ENCODE measurements at places on chromosomes 5 and 9. TPM values are rescaled to one million over a fixed set of nuclear protein-coding genes. Genes with fewer than 3 reads are reported as not detected.

The C5orf46 gene
- 5.2 TPM for total RNA-seq

The CEL gene
- total RNA-seq: 0.06 TPM

DNA sequence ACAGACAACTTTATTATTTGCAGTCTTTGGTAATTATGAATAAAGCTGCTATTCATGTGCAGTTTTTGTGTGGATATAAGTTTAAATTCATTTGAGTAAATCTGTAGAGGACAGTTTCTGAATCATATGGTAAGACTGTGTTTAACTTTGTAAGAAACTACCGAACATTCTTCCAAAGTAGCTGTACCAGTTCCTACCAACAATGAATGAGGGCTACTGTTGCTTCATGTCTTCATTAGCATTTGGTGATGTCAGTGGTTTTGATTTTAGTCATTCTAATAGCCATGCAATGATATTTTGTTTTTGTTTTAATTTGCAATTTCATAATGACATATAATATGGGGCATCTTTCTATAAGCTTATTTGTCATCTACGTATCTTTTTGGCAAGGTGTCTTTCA, 501.3 kb upstream of the RORB start:
- no peak for DNase-seq

DNA sequence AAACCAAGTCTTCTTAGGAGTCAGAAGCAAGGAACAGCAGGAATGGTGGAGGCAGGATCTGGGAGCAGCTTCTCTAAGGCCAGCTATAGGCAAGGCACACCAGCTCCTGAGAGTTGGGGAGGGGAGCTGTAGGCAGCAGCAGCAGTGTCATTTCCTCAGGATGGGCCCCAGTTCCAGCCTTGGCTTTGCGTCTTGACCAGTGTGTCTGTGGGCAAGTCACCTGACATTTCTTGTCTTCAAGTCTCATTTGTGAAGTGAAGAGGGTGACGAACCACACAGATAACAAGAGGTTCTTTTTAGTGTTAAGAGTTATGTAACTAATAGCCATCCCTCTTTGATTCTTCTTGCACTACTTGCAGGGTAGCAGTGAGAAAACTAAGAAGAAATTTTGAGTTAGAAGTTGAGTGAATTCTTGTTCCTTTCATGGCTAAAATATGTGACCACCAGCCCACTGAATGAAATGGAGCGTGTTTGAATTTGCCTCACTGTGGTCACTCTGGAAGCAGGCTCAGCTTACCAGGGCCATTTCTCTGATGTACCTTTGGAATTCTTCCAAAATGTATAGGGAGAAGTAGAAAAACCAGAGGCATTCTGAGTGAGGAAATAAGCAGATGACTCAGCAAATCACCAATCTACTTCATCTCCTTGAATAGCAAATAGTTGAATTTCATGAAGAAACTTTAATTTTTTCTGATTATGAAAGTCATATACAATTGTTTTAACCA, 42.4 kb downstream of the RHOBTB3 start:
- peak; percentile 83 for DNase-seq

DNA sequence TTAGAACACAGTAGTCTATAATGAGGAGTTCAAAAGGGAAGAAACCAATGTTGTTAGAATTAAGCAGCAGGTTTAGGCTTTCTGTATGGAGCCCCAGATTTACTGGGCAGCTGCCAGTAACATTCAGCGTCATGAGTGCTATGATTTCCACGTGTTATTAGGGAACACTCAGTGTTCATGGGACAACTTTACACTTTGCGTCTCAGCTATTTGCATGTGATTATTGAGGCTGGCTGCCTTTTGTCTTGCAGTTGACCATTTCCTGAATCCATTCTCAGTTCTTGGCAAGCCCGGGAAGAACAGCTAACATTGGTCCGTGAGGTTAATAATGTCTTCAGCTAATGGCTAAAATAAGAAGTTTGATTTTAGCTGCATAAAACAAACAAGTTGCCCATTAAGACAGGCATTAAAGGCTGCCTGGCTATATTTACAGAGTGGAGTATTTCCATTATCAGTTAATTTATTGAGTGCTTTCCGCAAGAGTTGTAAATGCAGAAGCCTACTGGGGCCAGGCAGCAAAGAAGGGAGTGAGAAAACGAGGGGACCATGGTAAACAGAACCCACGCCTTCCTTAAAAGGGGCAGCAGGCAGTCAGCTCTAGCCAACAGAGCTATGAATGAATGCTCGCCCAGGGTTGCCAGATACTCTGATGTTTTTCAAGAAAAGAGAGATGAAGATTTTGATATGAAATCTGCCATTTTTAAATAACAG, 120.9 kb downstream of the PIP5K1B start:
- DNase-seq: no peak

GRCh38 chr5:4969351-4969750, 170.8 kb upstream of the ADAMTS16 start:
- no peak for DNase-seq

GRCh38 chr5:69105996-69106906, 12.4 kb downstream of the SLC30A5 start:
- no peak for DNase-seq

- DNase-seq: no peak
These were observed 229.9 kb downstream of the SGCD start for GRCh38 chr5:156556666-156557406.

GRCh38 chr9:93035821-93036351, 22.6 kb upstream of the SUSD3 start:
- no peak for DNase-seq

GRCh38 chr5:171999877-172000276, 6.6 kb downstream of the FBXW11 start:
- no peak for DNase-seq

- DNase-seq: no peak
These were observed 185.9 kb downstream of the SEMA6A start for GRCh38 chr5:116388564-116389258.

DNA sequence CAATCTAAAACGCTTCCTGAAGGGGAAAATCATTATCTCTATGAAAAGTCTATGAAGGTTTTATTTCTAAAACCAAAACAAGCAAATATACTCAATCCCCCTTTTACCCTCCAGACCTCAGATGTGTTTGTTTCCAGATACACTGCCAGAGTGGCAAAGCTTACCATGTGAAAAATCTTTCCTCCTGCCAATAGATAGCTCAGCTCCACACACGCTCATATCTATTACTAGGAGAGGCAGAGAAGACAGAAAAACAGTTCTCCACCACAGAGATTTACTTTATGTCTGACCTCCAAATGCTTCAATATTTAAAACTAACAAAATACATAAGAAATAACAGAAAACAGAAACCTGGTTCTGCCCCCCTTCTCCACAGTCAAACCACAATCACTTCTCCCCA, 7.0 kb downstream of the IRX2 start:
- DNase-seq: no peak
